GM12878 (cell line): ENCODE measurements at places on chromosomes 2 and 18.
A peak's percentile ranks its signal among the peaks of the same experiment; 100 is the strongest.

- no peak for DNase-seq
These were observed 184.4 kb downstream of the TGIF1 start for GRCh38 chr18:3634250-3634939.

- DNase-seq, result no peak
These were observed 10.7 kb upstream of the CHMP1B start for GRCh38 chr18:11840493-11840892.

GRCh38 chr2:67625690-67626475, 228.8 kb downstream of the ETAA1 start:
- DNase-seq, result no peak

DNA sequence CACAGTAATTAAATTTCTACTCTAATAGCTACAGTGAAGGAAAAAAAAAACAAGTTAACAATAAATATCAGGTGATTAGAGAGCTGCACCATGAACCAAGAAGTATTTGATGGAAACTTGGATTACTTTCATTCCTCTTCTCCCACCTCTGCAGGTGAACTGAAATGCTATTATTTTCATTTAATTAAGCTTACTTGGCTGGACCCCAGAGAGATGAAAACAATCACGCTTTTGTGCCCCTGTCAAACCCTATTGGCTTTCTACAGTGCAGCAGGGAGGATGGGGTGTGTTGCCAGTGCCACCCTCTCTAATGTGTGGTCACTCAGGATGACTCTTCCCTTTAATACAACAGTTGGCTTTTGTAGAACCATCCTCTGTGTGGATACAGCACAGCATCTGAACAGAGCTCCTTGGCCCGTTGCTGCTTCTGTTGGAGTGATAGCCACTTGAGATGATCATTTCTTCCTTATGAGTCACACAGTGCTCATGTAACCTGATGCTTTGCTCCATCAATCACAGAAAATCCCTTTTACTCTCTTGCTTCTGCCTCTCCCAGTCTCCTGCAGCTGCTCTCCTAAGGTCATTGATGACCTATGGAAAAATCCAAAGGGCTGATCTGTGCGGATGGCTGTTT, 5.5 kb upstream of the ARL4C start:
- DNase-seq, result no peak

- no peak for DNase-seq
These were observed 195.1 kb downstream of the TMEM247 start for GRCh38 chr2:46674488-46674887.

- no peak for DNase-seq
These were observed 329.7 kb upstream of the MEIS1 start for GRCh38 chr2:66105066-66105753.

DNA sequence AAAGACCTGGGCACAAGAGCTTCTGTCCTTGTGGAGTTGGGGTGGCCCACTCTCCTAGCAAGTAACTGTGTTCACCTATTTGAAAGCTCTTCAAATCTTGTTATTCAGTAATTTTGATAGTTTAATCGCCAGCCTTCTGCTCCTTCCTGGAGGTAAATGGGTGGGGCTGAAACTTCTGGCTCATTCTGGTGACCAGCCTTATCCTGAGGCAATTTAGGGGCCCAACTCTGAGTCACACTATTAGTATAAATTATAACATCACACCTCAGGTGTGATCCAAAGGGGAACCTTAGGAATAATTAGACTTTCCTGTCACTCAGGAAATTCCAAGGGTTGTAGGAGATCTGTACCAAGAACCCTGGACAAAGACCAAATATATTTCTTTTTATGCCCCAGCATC, 255.8 kb upstream of the RGPD4 start:
- DNase-seq, result no peak

DNA sequence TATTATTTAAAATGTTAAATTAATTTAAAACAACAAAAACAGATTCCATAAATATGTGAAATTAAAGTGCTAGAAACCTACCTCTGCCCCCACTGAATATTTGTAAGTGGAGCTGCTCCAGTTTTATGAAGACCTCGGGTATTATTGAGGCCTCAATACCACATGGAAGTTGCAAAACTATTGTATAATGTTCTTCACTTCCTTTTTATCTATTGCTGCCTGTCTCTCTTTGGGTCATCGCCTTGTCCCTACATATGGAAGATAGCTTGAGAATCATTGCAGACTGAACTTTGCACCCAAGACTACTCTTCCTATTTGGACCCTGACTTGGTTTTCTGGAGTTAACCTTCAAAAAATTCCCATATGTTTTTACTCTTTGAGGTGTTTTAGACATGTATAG, 212.1 kb upstream of the NETO1 start:
- DNase-seq, result no peak

- no peak for DNase-seq
These were observed 405.1 kb downstream of the NBAS start for GRCh38 chr2:15155959-15156574.

DNA sequence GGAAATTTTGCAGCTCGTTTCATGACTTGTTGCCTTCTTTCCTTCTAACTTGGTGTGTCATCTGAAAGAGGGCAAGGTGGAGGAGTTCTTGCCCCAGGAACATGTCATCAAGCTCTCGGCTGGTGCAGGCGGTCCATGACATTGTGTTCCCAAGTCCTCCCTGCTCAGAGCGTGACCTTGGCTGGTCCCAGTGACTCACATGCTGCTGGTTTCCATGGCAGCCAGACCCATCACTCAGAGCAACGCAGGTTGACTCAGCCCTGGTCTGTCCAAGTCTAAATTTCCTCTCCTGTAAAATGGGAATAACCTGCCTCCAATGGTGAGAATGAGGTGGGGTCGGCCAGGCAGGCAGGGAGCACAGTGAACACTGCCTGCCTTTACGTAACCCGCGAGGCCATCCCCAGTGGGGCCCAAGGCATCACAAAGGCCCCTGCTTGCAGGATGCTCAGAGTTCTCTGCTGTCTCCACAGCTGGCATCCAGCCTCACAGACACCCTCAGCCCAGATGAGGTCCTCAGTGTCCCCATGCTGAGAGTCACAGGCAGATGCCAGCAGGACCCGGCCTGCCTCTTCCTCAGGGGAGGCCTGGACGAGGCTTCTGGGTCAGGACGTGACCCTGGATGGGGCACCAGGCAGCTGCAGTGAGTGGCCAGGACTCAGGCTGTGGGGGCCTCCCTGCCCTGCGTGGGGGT, 143.7 kb downstream of the TPO start:
- DNase-seq, result no peak

GRCh38 chr2:150478200-150478974, 9.1 kb downstream of the RND3 start:
- no peak for DNase-seq

- DNase-seq, result no peak
These were observed 2.1 kb downstream of the HK2 start for GRCh38 chr2:74835831-74836674.

- peak; percentile 53 for DNase-seq
These were observed 22.5 kb upstream of the CDKL4 start for GRCh38 chr2:39266139-39266805.

- DNase-seq, result no peak
These were observed 11.1 kb downstream of the TRAK2 start for GRCh38 chr2:201440182-201440581.
